ENCODE measurements at places on chromosomes 13 and 19. TPM values are rescaled to one million over a fixed set of nuclear protein-coding genes. Genes with fewer than 3 reads are reported as not detected.

ANGPTL8 gene
- total RNA-seq: 202 TPM

DNA sequence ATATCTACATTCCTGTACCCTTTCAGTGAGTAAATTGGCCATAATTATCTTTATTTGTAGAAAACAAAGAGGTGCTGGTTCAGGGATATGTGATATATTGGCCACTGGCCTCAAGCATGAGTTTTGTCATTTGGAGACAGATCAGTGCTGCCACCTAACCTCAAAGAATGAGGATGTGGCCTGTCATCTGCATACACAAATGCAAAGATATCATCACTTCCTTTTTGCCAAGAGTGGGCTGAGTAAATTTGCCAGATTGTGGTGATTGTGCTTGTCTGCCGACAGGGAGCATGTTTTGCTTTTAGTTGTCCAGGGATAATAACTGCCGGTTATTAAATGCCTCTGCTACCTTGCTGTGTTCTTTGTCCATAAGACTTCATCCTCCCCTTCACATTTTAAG, 44.2 kb downstream of the WASF3 start:
- no peak for DNase-seq

- no peak for DNase-seq
These were observed 1.2 kb downstream of the PRKCG start for GRCh38 chr19:53883231-53883661.

- DNase-seq: no peak
These were observed 100.3 kb downstream of the ARHGEF7 start for GRCh38 chr13:111215081-111216047.

DNA sequence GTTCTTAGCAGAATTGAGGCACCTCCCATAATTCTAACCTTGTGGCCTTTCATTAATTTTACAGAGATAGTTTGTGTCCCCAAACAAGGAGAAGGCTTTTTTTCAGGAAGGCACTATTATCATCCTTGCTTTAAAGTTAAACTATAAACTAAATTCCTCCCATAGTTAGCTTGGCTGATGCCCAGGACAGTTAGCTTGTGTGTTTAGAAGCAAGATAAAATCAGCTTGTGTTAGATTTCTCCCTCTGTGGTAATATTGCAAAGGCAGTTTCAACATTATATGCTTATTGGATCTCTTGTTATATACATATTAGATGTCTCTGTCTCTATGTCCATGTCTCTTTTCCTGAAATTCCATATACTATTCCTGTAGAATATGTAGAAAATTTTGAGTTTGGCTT, 342.7 kb downstream of the TBC1D4 start:
- no peak for DNase-seq

PRR19 gene
- 0.65 TPM for total RNA-seq

- no peak for DNase-seq
These were observed 1.5 kb downstream of the GSX1 start for GRCh38 chr13:27793507-27794367.

DNA sequence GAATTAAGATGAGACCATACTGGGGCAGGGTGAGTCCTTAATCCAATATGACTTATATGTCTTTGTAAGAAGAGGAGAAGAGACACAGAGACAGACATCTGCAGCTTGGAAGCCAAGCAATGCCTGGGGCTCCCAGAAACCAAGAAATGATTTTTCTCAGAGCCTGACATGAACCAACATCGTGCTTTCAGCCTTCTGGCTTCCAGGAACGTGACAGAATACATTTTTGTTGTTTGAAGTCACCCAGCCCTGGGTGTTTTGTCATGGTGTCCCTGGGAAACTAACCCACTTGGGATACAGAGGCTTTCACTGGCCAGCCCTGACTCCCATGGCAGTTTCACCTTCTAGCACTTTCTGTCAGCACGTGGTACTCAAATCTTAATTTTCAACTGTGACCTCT, 95.3 kb upstream of the SLC10A2 start:
- DNase-seq: no peak

DNA sequence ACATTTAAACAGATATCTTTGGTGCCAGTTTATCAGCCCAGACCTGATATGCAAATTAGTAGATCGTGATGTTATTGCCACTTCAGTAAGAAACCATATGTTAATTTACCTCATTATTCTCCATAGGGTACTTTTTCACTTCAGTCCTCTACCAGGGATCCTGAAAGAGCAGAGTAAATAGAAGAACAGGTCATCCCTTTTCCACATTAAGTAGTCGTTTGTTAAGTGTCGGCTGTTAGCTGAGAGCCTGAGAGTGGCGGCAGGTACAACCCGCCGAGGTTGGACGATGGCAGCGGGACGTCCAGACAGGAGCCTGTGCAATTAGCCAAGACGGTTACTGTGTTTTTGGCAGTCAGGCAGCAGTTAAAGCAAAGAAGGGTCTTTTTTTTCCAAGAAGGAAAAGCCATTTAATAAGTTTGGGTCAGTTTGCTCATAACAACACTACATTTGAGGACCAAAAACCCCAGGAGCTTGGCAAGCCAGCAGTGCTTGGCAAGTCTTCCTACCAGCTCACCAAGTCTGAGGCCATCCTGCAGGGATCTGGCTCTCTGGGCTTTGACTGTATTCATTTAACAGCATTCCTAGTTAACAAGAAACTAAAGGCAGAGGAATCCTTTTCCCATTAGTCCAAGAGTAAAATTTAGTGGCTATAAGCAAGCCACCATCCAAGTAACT, 231.8 kb downstream of the SHISA2 start:
- DNase-seq: no peak

Data from left lobe of liver (tissue), 2 donors.